ENCODE measurements at places on chromosomes 11 and 22.

DNA sequence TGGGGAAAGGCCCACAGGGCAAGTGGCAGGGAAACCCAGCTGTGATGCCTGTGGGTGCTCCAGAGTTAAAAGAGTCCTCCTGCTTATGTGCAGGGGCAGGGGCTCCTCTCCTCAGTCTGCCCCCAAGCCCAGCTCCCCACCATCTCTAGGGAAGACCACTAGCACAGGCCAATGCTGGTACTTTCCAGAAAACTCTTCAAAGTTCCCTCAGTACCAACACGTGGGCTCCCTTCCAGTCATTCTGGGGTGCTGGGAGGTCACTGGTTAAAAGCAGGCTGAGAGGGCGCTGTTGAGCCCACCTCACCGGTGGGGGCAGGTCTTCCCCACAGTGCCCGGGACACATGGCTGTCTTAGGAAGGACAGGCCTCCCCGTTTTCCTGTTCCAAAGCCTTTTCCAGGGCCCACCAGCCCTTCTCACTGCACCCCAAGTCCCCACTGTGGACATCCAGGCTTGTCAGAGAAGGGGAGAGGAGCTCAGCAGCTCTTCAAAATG, 154.6 kb downstream of the TRIM29 start:
- DNase-seq, result no peak

DNA sequence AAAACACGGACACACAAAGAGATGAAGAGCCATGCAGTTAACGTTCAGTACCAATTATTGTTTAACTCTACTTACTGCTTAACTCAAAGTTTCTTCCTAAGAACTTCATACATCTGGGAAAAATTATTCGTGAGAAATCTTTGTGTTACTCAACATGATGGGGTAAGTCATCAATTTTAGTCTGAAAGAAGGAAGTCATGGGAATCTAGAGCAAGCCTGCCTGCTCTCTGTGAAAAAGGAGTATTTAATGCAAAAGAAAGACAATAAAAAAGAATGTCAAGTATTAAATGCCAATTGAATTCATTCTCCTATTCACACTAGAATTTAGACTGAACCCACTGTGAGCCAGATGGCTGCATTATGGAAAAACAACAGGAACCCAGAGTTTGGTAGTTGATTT, 16.0 kb downstream of the TMEM123 start:
- no peak for DNase-seq

- DNase-seq, result peak; percentile 15
Measured at GRCh38 chr11:14642873-14643696, 519 bp upstream of the PDE3B start.

- no peak for DNase-seq
Measured at GRCh38 chr11:128372977-128373376, 214.4 kb downstream of the ETS1 start.

DNA sequence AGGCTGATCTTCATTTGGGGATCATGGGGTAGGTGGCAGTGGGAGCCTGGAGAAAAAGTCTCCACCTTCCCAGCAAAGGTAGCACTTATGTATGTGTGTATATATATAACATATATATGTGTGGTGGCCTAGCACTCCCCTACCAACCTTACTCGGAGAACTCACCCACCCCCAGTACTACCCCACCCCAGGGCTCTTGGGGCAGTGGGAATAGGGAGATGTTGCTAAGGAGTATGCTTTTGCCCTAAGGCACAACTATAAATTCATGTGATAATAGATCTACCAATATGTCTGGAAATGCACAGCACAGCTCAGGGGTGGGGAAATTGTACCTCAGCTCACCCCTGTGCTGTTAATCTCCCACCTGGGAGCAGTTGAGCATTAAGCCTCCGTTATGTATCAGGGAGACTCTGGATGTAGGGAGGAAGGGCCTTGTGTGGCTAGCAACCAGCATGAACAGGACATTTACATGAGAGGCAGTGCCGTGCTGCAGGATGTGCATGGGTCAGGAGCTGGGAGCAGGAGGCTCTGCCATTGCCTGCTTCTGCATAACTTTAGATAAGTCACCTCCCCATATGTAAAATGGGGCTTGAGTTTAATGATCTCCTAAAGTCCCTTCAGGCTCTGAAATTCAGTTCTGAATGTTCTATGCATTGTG, 57.3 kb downstream of the C11orf91 start:
- no peak for DNase-seq

DNA sequence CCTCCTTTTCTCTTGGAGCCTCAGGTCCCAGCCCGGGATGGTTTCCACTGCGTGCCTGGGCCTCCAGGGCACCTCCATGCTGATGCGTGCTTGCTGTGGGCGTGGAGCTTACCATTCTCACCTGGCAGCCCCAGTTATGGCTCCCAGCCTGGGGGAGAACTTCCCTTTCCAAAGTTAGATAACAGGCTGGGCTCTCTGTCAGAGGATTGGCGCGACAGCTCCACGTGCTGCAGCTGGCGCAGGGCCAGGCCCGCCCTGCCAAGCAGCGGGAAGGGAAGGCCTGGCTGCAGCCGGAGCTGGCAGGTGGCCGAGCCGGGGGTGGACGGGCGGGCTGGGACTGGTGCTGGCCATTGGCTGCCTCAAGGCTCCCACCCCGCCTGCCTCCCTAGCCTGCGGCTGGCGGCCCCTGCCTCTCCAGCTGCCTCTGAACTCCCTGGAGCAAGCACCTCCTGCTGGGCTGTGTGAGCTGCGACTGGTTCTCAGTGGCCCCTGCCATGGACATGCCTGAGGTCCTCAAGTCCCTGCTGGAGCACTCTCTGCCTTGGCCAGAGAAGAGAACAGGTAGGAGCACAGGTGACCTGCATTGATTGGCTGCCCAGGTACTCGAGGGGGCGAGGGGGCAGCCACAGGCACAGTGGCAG, 14.6 kb upstream of the TEF start:
- peak; percentile 36 for DNase-seq

DNA sequence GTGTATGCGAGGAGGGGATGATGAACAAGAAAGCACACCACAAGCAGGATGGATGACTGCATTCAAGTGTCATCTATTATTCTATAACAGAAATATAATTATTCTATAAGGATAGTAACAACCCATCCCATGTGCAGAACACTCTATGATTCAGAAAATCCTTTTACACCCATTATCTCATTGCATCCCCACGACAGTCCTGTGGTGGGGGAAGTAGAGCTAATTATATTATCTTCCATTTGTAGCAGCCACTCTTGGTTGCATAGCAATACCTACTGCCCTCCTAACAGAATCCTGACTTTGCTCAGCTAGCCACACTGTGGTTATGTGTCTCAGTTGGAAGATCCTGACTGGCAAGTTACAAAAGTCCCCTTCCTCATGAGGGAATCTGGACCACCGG, 406.5 kb upstream of the NARS2 start:
- DNase-seq, result no peak

GRCh38 chr11:109109571-109110315, 312.2 kb upstream of the C11orf87 start:
- DNase-seq, result no peak

GRCh38 chr11:2409126-2409525, 8.6 kb downstream of the TSSC4 start:
- no peak for DNase-seq

- no peak for DNase-seq
Measured at GRCh38 chr11:27841023-27841422, 140.8 kb upstream of the BDNF start.

DNA sequence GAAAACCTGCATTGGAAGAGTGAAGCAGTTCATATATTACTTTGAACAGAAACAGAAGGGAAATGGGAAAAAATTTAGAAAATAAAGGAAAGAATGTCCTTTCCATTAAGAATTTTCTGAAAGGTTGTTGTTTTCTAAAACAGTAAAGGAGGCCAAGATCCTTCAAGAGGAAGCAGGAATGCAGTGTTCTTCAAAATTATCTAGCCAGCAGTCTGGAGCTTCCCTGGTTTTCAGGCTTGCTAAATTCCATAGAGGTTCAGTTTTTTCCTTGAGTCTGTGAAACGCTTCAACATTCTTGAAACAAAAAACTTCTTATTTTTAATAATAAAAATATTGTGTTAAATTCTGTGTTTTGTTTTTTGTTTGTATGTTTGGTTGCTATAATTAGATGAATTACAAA, 189.0 kb upstream of the ANO3 start:
- DNase-seq, result no peak

- no peak for DNase-seq
Measured at GRCh38 chr11:128963744-128964325, 21.2 kb upstream of the TP53AIP1 start.

- DNase-seq, result no peak
Measured at GRCh38 chr11:116084511-116084910, 580.3 kb upstream of the CADM1 start.

DNA sequence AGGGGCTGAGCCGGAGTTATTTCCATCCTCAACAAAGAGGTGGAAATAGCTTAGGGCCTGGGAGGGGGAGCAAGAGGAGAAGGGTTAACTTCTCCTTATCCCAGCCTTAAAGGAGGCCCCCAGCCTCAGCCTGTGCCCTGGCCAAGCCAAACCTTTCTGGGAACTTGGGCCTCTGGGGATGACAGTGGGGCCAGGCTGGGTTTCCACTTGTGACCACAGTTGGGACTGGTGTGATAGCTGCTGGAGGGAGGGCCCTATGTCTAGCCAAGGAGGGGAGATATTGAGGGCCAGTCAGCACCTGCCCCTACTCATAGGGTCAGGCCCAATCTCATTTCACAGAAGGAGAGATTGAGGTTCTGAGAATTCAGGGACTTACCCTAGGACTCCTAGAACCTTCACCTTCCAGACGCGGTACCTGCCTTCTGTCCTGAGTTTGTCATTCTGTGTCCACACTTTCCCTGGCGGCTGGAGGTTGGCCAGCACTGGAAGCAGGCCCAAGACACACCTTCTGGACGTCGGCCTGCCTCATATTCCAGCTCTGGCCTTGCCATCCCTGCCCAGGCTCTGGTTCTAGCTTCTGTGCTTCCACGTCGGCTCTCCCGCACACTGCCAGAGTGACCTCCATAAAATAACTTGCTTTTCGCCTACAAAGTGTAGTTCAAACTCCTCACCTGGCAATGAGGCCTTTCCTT, 3.1 kb downstream of the RELT start:
- no peak for DNase-seq

DNA sequence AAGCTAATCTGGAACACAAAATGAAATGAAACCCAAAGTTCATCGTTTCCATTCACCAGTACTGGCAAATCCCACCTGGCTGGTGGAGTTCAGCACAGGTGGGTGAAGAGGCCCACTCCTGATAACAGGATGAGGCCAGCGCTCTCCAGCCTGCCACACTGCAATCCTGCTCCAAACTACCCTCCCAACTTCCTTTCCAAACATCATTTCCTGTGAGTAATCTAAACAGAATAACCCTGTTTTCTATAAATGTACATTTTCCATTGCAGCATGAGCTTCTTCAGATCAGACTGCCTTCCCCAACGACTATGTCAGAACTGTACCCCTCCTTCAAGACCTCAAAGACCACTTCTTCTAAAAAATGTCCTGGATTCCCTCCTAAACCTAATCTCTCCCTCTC, 15.9 kb upstream of the NFRKB start:
- DNase-seq, result no peak

GRCh38 chr22:35140879-35141745, 75.2 kb downstream of the ISX start:
- DNase-seq, result no peak

DNA sequence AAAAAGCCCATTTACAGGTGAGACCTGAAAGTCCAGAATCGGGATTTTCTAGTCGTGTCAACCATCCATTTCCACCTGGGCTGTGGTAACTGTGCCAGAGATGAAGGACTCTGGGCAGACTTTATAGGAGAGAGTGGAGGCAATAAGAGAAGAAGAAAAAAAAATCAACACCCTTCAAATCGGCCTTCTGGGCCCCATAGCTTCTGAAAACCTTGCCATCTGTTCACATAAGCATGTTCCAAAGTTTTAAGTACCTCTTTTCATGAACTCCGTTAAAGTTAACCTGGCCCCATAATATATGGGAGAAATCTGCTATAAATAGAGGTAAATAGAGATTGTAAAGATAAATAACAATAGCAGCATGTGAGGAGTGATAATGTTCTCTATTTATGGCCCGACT, 470.5 kb downstream of the MIAT start:
- DNase-seq, result no peak

DNA sequence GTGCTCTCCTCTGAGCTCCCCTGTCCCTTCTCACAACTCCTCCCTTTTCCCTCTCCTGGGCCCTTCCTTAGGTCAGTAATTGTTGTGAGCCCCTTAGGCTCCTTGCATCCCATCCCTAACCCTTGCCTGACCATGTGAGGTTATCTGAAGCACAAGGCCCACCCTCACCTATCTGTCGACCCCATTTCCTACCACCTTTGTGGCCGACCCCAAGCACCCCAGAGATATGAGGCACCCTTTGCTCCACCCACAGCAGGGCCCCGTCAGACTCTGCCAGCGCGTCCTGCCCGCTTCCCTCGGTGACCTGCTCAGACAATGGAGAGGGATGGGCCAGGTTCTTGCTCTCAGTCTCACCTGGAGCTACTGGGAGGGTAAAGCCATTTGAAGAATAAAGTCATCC, 1.3 kb downstream of the GNG3 start:
- no peak for DNase-seq

- DNase-seq, result no peak
Measured at GRCh38 chr11:134250246-134250645, 2.9 kb downstream of the THYN1 start.

DNA sequence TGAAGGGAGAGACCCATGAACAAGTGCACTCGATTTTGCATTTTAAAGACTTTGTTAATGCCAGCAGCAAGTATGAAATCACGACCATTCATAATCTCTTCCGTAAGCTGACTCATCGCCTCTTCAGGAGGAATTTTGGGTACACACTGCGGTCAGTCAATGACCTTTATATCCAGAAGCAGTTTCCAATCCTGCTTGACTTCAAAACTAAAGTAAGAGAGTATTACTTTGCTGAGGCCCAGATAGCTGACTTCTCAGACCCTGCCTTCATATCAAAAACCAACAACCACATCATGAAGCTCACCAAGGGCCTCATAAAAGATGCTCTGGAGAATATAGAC, 5.9 kb downstream of the SERPIND1 start:
- DNase-seq, result no peak

DNA sequence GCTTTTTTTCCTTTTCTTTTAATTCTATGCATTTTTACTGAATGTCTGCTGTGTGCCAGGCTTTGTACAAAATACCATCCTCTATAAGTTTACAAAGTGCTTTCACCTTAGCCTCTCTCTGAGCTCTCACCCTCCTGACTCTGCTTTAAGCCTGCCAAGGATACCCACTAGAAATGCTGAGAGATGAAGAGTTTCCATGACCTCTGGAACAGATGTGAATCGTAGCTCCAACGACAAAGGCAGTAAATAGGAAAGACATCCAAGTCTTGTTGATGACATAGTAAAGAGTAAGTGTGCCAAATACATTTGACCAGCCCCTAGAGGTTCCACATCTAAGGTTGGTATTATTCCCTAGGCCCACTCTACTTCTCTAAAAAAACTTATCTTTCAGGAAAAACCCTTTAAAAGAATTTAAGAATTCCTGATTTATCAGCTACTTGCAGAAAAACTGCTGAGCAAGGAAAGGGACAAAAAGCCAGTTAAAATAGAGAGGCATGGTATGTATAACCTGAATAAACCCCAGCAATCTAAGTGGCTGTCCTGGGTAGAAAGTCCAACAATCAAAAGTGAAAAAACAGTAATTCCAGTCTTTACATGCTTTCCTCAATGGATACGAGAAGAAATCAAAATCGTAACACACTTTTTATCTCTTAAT, 45.4 kb downstream of the GAB2 start:
- no peak for DNase-seq
